ENCODE measurements at places on chromosomes 2 and 18.
A peak's percentile ranks its signal among the peaks of the same experiment; 100 is the strongest.

DNA sequence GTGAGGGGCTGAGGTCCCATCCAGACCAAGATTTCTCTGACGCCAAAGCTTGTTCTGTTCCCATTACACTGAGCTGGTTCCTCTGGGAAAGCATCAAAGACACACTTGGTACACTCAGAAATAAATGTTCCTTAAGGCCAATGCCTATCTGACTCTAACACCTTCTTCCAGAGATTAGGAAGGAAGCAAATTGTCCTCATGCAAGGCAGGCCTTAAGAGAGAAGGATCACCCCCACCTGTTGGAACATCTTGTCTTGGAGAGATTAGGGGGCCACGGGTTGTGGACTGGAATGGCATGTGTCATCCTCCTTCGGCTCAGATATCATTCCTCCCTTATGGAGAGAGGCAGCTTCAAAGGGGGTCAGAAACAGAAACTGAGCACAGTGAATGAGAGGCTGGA lies 100.2 kb downstream of the ANKRD44 start:
- no peaks in the 10 kb centered on the region for H3K27me3 ChIP-seq
- no peaks in the 10 kb centered on the region for H3K36me3 ChIP-seq
- H3K4me3 ChIP-seq: no peak overlapping the region
- no peaks in the 10 kb centered on the region for H3K4me1 ChIP-seq

- DNase-seq: no peak
- no peak overlapping the region for H3K4me3 ChIP-seq
- H3K4me1 ChIP-seq: peaks cover 10% of the 10 kb centered on the region
- peak overlapping the region; percentile 82 for H3K27ac ChIP-seq
- H3K27me3 ChIP-seq: no peaks in the 10 kb centered on the region
- no peaks in the 10 kb centered on the region for H3K36me3 ChIP-seq
Observed at GRCh38 chr18:75249175-75249518, 38.5 kb downstream of the TSHZ1 start.

DNA sequence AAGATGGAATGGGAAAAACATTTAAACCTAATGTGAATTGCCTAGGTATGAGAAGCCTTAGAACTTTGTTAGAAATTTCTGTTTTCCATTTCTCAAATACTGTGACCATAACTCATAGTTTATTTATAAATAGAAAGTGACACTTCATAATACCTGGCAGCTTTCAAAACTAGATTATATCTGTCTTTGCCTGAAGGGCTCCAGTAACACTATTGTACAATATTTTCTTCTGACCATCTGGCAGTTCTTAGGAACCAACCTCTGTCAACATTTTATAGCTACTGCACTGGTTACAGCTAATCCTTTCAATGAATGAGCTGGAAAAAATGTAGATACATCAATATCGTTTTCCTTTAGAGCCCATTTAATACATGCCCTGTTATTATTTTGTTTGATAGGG lies 237.4 kb downstream of the CAMKMT start:
- no peak overlapping the region for H3K4me3 ChIP-seq
- no peak for DNase-seq
- no peak overlapping the region for H3K27ac ChIP-seq
- H3K27me3 ChIP-seq: no peaks in the 10 kb centered on the region
- H3K4me1 ChIP-seq: no peaks in the 10 kb centered on the region

- no peaks in the 10 kb centered on the region for H3K4me1 ChIP-seq
- H3K4me3 ChIP-seq: no peak overlapping the region
- no peaks in the 10 kb centered on the region for H3K27me3 ChIP-seq
- H3K36me3 ChIP-seq: no peaks in the 10 kb centered on the region
- no peak for DNase-seq
Observed at GRCh38 chr2:14285812-14286211, 346.7 kb upstream of the LRATD1 start.

- no peak overlapping the region for H3K27ac ChIP-seq
- H3K36me3 ChIP-seq: no peaks in the 10 kb centered on the region
- H3K4me3 ChIP-seq: no peak overlapping the region
- H3K27me3 ChIP-seq: no peaks in the 10 kb centered on the region
Observed at GRCh38 chr2:129465045-129465444, 514.4 kb upstream of the RAB6C start.

DNA sequence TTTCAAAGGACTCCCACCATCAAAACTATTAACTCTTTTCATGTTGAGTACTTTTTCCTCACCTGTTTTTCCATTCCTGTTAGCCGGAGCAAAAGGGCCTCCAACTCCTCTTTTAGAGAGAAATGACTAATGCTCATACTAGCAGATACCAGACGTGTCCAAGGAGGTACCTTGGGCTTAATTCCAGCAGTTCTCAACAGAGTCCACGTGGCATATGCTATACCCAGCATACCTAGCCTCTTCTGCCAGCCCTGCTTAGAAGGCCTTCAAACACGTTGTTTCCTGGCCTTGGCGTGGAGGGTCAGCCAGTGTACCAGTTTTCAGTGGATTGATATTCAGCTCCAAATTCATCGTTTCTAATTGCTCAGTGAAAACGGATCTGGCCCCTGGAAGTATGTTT lies 123.9 kb downstream of the MGAT5 start:
- no peaks in the 10 kb centered on the region for H3K36me3 ChIP-seq
- no peaks in the 10 kb centered on the region for H3K27me3 ChIP-seq
- no peak overlapping the region for H3K27ac ChIP-seq
- no peak for DNase-seq

DNA sequence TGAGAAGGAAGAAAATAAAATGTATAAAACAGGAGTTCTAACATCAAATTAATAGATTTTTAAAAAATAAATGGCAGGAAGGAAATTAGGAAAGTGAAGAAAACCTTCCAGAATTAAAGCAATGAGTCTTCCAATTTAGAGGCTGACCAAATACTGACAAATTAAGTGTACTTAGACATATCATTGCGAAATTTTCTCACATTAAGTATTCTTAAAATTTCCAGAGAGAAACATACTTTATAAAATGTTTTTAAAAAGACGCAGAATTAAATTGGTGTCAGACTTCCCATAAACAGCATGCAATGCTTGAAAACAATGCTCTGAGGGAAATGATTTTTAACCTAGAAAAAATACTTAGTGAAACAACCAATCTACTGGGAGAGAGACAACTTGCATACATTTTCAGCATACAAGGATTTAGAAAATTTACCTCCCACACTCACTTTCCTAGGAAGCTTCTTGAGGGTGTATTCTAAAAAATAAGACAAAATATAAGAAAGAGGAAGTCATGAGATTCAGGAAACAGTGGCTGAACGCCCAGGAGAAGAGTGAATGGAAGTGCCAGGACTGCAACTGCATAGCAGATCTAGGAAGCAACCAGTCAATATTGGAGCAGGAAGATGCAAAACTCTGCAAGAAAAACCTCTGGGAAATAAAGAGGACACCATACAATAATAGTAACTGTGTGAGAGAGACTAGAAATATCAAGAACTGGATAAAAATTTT lies 339.9 kb downstream of the ADCYAP1 start:
- H3K27me3 ChIP-seq: no peaks in the 10 kb centered on the region
- no peak overlapping the region for H3K27ac ChIP-seq
- DNase-seq: no peak
- H3K36me3 ChIP-seq: no peaks in the 10 kb centered on the region

- no peak for DNase-seq
- no peaks in the 10 kb centered on the region for H3K27me3 ChIP-seq
- H3K4me1 ChIP-seq: no peaks in the 10 kb centered on the region
- H3K4me3 ChIP-seq: no peak overlapping the region
- no peak overlapping the region for H3K27ac ChIP-seq
Observed at GRCh38 chr2:164915566-164915965, 39.8 kb downstream of the SLC38A11 start.

- no peak overlapping the region for H3K27ac ChIP-seq
- H3K4me3 ChIP-seq: no peak overlapping the region
- no peaks in the 10 kb centered on the region for H3K27me3 ChIP-seq
- H3K36me3 ChIP-seq: no peaks in the 10 kb centered on the region
Observed at GRCh38 chr2:233341296-233341695, 13.0 kb upstream of the DGKD start.

Measured in uterus (tissue), 4 donors.